Epithelial cell of proximal tubule (primary cell): ENCODE measurements at places on chromosomes 1 and 21. TPM values are rescaled to one million over a fixed set of nuclear protein-coding genes. Genes with fewer than 3 reads are reported as not detected.

FNBP1L gene
- total RNA-seq: 32.1 and 37.6 TPM in 2 replicates

- no peak for DNase-seq
Measured at GRCh38 chr1:118023199-118023598, 93.7 kb downstream of the WDR3 start.

- DNase-seq: no peak
Measured at GRCh38 chr1:17679856-17680255, 75.3 kb upstream of the ACTL8 start.

SLC37A1 gene
- total RNA-seq: 16.4 and 21.7 TPM in 2 replicates

CD53 gene
- total RNA-seq: not detected in 2 replicates

TMEM269 gene
- total RNA-seq: not detected in 2 replicates

DNA sequence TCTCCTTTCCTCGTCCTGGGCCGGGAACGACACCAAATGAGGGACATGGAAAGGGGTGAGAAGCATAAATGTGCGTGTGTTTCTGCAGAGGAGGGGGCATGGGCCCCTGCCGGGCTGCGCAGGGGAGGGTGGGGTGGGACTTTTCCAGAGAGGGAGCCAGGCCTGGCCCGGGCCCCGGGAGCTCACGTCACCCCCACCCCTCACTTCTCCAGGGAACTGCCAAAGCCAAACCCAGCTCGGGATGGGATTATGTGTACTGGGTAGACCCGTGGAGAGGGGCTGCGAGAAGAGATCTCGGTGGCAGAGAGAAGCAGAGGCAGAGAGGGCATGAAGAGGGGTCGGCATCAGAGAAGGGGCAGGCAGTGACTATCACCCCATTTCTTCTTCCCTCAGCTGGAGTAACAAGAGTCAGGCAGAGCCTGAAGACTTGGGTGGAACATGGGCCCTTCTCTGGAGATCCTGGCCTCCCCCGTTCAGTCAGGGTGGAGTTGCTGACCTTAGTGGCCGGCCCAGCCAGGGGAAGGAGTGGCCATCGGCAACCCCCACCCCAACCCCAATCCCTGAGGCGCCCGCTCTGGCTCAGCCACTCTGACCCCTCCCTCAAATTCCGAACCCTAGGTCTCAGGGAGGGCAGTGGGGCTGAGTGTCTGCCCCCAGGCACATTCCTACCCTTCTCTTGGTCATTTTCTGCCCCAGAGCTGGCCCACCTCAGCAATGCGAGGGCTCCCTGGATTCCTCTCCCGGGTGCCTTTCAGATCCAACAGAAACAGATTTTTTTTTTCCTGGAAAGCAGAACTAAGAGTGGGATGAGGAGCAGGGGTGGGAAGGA, 1.2 kb downstream of the ADAMTSL4 start:
- DNase-seq: no peak

DNA sequence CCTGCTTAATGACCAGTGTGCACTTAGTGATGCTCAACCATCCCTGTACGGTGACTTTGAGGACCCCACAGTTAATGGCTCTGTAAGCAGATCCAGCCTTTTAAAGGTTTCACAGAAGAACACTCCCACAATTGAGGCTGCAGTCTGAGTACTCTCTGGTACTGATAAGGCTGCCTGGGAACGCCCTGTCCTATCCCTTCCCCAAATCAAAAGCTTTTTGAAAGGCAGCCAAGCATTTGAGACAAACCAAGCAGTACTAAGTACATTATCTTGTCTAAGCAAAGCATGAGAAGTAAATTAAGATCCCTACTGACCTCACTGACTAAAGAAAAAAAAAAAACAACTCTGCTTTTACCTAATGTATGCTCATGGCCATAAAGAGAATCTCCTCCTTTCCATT, 60.7 kb downstream of the SH3GLB1 start:
- no peak for DNase-seq

DNA sequence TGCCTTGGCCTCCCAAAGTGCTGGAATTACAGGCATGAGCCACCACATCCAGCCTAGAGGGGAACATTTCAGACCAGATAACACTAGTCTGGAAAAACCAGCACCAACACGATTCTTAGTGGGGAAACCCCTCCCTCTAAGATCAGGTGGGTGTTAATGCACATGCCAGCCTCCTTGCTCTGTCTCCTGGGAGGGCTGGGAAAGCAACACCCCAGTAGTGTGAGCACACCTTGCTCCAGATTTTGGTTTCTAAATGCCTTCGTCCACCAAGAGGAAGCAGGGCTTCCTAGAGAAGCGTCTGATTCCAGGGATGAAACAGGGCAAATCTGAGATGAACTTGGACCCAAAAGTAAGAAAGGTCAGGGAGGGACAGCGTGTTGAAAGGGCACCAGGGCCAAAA, 2.2 kb upstream of the KRTAP10-4 start:
- no peak for DNase-seq

GRCh38 chr1:228794810-228795209, 59.5 kb downstream of the RHOU start:
- DNase-seq: no peak

- DNase-seq: no peak
Measured at GRCh38 chr1:228272831-228273571, 65.2 kb downstream of the OBSCN start.

PEAR1 gene
- 19.0 and 20.8 TPM in 2 replicates for total RNA-seq
